NCI-H774 (cell line): ENCODE measurements at places on chromosomes 6 and 20.

DNA sequence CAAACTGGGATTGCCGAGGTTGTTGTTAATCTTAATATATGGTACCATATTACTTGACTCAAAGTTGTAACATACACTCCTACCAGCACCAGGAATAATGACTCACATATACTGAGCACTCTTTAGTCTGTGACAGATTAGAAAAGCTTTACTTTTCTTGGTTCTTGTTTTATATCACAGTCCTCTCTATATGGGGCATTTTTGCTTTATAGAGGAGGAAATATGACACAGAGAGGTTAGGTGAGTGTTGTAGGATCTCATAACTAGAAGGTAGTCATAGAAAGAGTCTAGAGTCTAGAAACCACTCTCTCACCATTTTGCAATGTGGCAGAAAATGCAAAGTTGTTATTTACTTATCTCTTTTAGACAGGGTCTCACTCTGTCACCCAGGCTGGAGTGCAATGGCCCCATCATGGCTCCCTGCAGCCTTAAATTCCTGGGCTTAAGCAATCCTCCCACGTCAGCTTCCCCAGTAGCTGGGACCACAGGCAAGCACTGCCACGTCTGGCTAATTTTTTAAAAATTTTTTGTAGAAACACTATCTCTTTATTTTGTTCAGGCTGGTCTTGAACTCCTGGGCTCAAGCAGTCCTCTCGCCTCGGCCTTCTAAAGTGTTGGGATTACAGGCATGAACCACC, 13.4 kb downstream of the TRIM38 start:
- DNase-seq: no peak

DNA sequence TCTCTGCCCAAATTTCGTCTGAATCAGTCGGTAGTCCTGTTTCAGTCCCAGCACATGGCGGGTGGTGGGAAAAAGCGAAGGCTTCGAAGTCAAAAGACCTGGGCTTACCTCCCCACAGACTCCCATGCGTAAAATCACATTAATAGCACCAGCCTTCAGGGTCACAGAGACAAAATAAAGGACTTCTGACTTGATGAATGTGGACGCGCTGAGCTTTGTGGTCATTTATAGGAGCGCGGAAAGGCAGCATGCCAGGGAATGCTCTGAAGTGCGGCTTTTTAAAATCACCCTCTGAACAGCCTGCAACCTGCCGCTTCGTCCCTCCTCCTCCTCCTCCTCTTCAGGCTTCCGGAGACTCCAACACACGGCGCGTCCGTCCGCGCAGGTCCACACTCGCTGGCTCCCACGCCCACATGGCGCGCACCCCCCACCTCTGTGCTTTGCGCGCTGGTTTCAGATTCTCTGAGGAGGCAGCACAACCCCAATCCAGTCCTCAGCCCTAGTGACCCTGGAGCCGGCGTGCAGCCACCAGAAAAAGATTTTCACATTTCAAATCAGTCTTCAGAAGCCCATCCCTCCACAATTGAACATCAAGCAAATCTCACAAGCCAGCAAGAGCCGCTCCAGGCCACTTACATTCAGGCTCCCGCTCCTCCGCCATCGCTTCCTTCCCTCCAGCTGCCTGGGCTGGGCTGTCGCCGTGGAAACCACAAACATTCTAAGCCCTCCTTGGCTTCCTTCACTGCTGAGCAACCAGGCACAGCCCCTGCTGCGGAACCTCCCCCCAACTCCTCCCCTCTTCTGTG, at the start of gene C6orf118:
C6orf118 (minus strand) TSS at position 680 of the 806 bp plus-strand sequence; CDS start at position 661, 19 bp downstream.
- DNase-seq: peak; percentile 3

GRCh38 chr20:62578294-62578897, 63.9 kb upstream of the SLCO4A1 start:
- no peak for DNase-seq

- DNase-seq: no peak
These were observed 153.4 kb downstream of the PHACTR1 start for GRCh38 chr6:12869816-12870432.

GRCh38 chr20:40892642-40893041, 136.0 kb upstream of the TOP1 start:
- no peak for DNase-seq

DNA sequence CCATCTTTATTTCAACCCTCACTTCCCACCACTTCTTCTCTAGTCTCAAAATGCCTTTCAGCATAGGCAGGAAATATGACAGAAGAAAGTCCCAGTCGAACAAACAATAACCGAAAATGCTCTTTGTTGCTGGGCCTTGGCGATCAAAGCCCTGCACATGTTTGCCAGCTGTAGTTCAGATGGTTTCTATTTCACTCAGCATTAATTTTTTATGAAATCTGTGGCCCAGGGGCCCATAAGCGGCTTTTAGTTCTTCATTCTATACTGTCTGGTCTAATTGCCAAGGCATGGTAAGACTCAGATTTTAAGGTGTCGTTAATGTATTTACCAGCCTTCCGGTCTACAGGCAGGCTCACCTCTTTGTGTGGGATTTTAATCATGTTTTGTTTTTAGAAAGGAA, 10.9 kb upstream of the F13A1 start:
- no peak for DNase-seq

- DNase-seq: no peak
These were observed 77.1 kb downstream of the CTNNBL1 start for GRCh38 chr20:37770908-37771307.

DNA sequence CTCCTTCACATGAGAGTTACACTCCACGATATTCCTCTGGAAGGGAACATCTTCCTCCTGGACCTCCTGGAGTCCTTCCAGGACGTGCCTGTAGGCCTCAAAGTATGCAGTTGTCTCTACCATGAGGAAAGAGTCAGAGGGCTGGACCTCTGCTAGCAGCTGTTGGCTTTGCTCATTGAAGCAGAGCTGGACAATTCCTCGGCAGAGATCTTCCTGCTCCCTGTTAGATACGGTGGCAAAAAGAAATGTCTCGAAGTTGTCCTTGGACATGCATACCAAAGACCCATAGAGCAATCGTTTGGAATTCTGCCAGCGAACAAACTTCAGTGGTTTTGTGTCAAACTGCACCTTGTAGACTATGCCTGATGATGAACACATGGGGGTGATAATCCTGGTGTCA, 7.7 kb downstream of the ZNFX1 start:
- no peak for DNase-seq
